ENCODE measurements at places on chromosomes 13 and 19. TPM values are rescaled to one million over a fixed set of nuclear protein-coding genes. Genes with fewer than 3 reads are reported as not detected.
A peak's percentile ranks its signal among the peaks of the same experiment; 100 is the strongest.

- peak overlapping the region; percentile 57 for H3K4me3 ChIP-seq
- no peaks in the 10 kb centered on the region for H3K27me3 ChIP-seq
- peak; percentile 81 for DNase-seq
- peak overlapping the region; percentile 65 for H3K27ac ChIP-seq
- no peaks in the 10 kb centered on the region for H3K36me3 ChIP-seq
These were observed 108.0 kb upstream of the DOCK9 start for GRCh38 chr13:99085808-99086266.

DNA sequence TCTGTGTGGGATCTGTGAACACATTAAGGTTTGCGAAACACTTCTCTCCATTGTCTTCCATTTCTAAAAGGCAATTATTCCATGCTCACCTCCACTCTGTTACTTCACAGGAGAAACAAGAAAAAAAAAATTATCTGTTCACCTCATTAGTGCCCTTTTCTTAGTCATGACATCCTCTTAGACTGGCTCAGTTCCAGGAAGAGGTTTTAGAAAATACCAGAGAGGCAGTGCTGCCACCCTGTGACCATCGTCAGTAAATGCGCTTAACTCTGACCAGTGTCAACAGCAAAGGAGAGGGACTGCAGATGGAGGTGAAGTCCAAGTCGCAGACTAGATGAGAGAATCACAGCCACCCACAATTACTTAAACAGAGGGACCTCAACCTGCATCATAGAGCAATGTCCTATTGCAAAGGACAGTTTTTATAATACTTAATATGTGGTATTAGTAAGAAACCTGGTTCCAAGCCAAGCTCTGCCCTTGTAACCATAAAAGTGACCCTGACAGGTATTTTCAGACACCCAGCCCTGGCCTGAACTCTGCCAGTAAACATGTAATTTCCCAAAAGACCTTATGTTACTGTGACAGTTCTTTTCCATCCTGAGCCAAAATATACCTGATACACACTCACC lies 19.4 kb downstream of the CEACAM21 start:
- H3K4me3 ChIP-seq, result no peak overlapping the region
- peaks cover 9% of the 10 kb centered on the region for H3K4me1 ChIP-seq
- H3K27ac ChIP-seq, result no peak overlapping the region
- peak; percentile 71 for DNase-seq
- H3K27me3 ChIP-seq, result peaks cover 8% of the 10 kb centered on the region

DNA sequence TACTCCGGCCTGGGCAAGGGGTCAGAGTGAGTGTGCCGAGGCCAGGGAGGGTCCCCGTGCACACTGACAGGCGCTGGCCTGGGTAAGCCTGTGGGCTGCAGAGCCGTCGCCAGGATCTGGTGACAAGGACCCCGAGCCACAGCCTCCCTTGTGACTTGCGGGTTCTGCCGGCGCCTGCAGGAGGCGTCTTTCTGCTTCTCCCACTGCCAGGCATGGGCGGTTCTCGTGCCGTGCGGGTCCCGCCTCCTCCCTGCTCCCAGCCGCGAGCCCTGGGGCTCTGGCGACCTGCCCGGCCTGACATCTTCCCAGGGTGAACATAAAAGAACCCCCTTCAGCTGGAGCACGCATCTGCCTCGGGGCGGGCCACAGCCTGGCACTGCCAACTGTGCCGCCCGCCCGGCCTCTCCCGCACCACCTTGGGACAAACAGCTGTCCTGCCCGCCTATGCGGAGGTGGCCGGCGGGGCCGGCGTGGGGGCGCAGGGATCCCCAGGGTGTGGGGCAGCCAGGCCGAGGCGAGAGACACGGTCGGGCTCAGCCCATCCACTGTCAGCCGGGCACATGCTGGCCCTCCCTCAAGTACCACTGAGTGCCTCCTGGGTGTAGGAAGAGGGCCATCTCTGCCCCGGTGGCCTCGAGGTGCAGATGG lies 1.5 kb upstream of the HCN2 start:
- H3K4me1 ChIP-seq, result peaks cover 19% of the 10 kb centered on the region
- no peak overlapping the region for H3K27ac ChIP-seq
- H3K27me3 ChIP-seq, result peaks cover 6% of the 10 kb centered on the region
- DNase-seq, result peak; percentile 81

DNA sequence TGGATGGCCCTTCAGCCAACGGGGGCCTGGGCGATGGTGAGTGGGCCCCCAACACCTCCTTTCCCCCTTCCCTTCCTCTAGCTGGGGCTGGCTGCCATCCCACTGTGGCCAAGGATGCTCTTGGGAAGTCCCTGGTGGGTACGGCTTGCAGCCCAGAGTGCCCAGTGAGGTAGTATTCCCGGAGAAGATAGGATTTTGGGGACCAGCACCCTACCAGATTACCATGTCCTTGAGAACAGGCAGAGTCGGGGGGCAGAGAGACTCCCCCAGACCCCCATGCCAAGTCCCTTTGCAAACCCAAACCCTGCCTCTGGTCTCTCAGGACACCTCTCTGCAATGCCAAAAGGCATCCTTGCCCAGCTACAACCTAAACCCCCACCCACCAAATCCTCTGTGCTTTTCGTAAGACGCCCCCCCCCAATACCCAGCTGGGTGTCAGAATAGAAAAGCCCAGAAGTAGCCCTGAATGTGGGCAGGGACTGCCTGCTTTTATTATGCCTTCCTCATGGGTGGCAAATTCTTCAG lies 1.7 kb downstream of the HIF3A start:
- H3K4me1 ChIP-seq, result no peaks in the 10 kb centered on the region
- H3K27ac ChIP-seq, result no peak overlapping the region
- peaks cover 9% of the 10 kb centered on the region for H3K27me3 ChIP-seq
- DNase-seq, result no peak

- H3K27me3 ChIP-seq, result no peaks in the 10 kb centered on the region
- DNase-seq, result no peak
- peak overlapping the region; percentile 79 for H3K27ac ChIP-seq
- peak overlapping the region; percentile 65 for H3K4me3 ChIP-seq
These were observed 616 bp downstream of the FCHO1 start for GRCh38 chr19:17751912-17752273.

DNA sequence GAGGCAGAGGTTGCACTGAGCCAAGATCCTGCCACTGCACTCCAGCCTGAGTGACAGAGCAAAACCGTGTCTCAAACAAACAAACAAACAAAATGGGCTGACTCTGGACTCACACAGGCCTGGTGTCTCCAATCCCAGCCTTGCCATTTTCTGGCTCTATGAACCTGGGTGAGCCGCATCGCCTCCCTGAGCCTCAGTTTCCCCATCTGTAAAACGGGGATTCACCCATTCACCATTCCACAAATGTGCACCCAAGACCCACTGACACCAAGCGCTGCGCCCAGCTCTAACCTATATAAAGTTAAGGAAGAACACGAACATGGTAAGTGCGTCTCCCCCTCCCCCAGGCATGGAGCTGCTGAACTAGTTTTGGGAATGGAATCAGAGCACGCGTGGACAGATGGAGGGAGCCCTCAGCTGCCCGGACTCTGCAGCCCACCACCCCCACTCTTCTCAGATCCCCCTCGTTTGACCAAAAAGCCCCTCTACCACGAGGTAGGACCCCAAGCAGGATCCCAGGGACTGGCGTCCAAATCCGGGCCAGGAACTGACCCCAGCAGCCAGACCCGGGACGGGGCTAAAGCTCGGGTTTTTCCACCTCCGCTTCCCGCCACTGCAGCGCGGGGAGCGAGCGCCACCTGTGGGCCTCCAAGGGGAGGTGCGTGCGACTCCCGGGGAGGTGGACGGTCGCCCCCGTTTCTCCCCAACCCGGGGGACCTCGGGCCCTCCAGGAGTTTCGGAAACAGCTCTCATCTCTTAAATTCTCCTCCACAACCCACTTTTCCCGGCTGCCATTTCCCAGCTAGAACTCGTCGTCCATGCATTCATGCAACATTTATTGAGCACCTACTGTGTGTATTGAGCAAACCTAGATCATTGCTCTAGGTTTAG lies 33.0 kb upstream of the ADGRE5 start:
- no peak overlapping the region for H3K4me3 ChIP-seq
- H3K4me1 ChIP-seq, result peaks cover 27% of the 10 kb centered on the region
- DNase-seq, result peak; percentile 59
- no peaks in the 10 kb centered on the region for H3K27me3 ChIP-seq
- no peak overlapping the region for H3K27ac ChIP-seq

- H3K27ac ChIP-seq, result peak overlapping the region; percentile 67
- H3K4me3 ChIP-seq, result no peak overlapping the region
- H3K4me1 ChIP-seq, result peaks cover 79% of the 10 kb centered on the region
- no peaks in the 10 kb centered on the region for H3K27me3 ChIP-seq
- H3K36me3 ChIP-seq, result peaks cover 6% of the 10 kb centered on the region
- DNase-seq, result no peak
These were observed 2.1 kb downstream of the KCNN4 start for GRCh38 chr19:43778651-43779050.

DNA sequence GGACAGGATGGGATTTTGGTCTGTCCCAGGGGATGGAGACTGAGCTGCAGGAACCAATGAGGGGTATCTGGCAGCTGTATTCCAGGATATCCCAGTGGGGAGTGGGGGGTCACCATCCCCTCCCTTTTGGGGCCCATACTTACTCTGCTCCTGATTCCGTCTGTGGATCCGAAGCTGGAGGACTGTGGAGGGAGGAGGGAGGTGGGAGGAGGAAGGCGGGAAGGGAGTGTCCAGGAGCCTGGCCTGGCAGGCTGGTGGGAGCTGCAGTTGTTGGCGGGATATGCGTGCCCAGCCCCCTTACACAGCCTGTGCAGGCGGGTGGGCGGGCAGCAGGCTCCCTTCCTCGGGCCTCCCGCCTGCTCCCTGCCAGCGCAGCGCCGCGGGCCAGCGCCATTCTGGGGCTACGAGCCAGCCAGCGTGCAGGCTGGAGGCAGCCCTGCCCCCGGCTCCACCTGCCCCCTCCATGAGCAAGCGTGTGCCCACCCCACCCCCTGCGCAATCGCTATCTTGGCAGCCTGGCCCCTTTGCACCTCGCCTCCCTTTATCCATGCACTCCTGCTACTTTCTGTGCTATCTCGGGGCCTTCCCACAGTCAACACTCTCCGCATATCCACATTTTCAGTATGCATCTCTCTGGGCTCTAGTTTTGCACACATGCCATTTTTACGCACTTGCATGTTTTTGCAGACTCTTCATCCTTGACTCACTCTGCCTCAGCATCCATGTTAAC lies 2.8 kb downstream of the MAMSTR start:
- no peaks in the 10 kb centered on the region for H3K36me3 ChIP-seq
- H3K27ac ChIP-seq, result no peak overlapping the region
- peaks cover 31% of the 10 kb centered on the region for H3K4me1 ChIP-seq
- DNase-seq, result no peak

DNA sequence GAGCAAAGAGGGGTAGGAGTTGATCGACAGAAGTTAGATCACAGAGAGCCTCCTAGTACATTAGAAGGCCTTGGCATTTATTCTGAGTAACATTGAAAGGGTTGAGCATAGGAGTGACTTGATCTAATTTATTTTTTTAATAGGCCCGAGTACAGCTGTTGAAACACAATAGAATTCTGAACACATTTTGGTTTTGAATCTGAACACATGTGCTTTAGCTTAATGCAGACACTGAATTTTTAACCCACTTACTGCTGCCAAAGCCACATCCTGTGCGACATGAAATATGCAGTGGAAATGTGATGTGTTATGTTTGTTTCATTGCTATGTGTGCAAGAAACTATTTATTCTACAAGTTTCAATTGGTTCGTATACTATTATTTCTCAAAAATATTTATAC lies 1505.9 kb downstream of the PCDH9 start:
- no peak overlapping the region for H3K27ac ChIP-seq
- no peaks in the 10 kb centered on the region for H3K27me3 ChIP-seq
- no peak overlapping the region for H3K4me3 ChIP-seq
- H3K36me3 ChIP-seq, result no peaks in the 10 kb centered on the region
- H3K4me1 ChIP-seq, result no peaks in the 10 kb centered on the region
- DNase-seq, result no peak

CYP2F1 gene
- total RNA-seq, result not detected

TMEM272 gene
- 9.0 TPM for total RNA-seq

C3 gene
- total RNA-seq, result 1.5 TPM

All from CD4-positive, alpha-beta memory T cell (primary cell).